Neuronal stem cell (in vitro differentiated cells): ENCODE measurements at places on chromosomes 12 and 14.

DNA sequence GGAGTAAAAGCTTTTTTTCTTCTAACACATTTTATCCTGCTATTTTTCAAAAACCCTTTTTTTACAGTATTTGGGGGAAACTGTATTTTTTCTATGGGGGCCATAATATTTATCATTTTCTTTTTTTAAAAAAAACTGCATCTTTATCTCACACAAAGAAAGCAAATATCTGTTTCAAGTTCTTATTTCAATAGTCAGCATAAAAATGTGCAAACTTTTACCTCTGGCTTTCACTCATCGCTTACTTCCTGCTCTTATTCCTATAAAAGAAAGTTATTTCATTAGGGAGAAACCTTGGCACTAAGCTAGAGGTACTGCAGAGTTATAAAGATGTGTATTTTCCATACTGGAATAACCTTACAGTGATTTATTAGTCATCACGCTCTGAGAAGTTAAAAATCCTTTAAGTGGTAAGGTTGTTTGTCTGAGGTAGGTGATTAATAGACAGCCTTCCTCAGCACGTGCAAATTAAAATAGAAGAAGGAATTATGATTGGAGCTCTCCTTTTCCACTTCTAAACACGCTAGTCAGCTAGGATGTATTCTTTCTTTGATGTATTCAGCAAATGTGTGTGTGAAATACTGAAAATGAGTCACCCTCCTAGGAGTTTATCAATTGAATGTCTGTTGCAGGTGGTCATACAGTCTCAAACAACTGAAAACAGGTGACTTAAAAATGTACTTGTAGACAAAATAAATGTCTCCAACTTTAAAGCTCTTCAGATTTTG lies 461.0 kb downstream of the GXYLT1 start:
- DNase-seq: no peak

DNA sequence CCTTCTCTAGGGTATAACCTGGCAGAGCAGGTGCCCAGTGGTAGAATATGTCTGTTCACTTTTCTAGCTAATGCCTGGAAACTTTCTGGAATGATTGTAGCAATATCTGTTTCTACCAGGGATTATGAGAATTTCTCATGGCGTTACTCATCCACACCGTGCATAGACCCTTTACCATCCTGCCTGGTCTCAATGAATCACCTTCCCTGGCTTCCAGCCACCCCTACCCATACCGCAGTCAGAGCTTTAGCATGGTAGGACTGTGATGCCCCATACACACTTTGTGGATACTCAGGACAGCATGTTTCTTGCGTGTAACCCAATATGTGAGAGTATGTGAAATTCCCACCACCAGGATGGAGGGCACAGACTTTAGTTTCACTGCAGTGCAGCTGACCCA lies 45.4 kb downstream of the TUNAR start:
- DNase-seq: no peak

GRCh38 chr12:77907936-77908335 lies 77.2 kb downstream of the NAV3 start:
- no peak for DNase-seq

DNA sequence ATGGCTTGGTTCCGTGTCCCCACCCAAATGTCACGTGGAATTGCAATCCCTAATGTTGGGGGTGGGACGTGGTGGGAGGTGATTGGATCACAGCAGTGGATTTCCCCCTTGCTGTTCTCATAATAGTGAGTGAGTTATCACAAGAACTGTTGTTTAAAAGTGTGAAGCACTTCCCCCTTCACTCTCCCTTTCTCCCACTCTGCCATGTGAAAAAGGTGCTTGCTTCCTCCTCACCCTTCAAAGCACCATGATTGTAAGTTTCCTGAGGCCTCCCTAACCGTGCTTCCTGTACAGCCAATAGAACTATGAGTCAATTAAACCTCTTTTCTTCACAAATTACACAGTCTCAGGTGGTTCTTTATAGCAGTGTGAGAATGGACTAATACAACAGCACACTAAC lies 5.3 kb upstream of the CEP128 start:
- no peak for DNase-seq

DNA sequence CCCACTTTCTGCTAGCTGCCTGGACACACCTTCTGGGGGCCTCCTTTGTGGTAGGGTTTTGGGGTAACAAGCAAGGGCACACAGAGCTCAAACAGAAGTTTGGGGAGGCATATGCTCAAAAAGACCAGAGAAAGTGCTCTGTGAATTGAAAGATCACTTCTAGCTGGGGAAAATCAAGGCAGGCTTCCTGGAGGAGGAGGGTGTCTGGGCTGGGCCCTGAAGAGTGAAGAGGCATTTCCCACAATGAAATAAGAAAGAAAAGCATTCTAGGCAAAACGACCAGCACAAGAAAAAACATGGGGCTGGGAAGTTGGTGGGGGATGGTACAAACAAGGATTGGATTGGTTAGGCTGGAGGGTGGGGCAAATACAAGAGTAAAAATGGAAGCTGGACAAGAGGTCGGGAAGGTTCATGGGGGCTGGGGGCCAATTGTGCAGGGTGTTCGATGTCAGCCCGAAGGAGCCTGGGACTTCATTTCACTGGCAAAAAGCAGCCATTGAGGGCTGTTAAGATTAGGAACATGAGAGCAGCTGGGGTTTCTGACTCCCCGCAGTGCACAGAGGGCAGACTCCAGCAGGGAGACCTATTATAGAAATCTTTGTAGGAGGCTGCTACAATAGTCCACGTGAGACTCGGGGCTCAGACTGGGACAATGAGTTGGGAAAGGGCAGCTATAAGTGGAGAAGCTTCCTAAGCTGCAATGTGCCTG lies 51.5 kb upstream of the CMKLR1 start:
- peak; percentile 48 for DNase-seq

GRCh38 chr12:62291864-62292760 lies 31.9 kb downstream of the USP15 start:
- DNase-seq: no peak

GRCh38 chr12:23446746-23447145 lies 502.7 kb downstream of the SOX5 start:
- no peak for DNase-seq

DNA sequence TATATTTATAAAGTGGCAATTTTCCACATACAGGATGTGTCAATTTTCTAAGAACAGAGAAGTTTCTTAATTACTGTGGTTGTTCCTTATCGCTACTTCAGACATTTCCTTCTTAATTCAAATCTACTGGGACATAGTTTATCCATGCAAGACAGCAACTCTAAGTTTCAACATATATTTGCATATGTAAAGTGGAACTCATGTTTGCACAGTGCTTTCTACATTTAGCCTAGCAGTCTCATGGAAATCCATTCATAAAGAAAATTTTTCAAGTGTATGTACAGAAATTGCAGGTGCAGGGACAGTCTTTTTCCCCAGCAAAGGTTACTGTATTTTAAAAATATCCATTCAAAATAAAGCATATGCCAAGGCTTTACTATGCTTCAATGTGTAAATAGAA lies 956.7 kb upstream of the SEL1L start:
- no peak for DNase-seq
